Glutamatergic neuron (in vitro differentiated cells): ENCODE measurements at places on chromosomes 2 and 18.
A peak's percentile ranks its signal among the peaks of the same experiment; 100 is the strongest.

DNA sequence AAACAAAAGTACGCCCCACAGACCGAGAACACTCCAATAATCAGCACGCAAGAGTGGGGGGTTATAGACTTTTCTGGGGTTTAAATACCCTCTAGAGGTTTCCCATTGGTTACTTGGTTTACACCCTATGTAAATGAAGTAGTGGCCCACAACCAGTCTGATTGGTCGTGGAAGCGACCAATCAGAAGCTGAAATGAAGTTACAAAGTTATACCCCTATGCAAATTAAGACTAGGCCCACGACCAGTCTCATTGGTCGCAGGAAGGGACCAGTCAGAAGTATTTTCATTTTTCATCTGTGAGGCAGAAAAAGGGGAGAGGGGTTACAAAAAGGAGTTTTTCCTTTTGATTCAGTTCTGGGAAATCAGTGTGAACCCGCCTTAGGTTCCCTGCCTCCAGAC is 55.3 kb upstream of the YWHAQ start:
- H3K36me3 ChIP-seq, result no peaks in the 10 kb centered on the region
- peaks cover 2% of the 10 kb centered on the region for H3K27me3 ChIP-seq
- H3K27ac ChIP-seq, result no peak overlapping the region
- peaks cover 3% of the 10 kb centered on the region for H3K4me1 ChIP-seq
- H3K4me3 ChIP-seq, result no peak overlapping the region

DNA sequence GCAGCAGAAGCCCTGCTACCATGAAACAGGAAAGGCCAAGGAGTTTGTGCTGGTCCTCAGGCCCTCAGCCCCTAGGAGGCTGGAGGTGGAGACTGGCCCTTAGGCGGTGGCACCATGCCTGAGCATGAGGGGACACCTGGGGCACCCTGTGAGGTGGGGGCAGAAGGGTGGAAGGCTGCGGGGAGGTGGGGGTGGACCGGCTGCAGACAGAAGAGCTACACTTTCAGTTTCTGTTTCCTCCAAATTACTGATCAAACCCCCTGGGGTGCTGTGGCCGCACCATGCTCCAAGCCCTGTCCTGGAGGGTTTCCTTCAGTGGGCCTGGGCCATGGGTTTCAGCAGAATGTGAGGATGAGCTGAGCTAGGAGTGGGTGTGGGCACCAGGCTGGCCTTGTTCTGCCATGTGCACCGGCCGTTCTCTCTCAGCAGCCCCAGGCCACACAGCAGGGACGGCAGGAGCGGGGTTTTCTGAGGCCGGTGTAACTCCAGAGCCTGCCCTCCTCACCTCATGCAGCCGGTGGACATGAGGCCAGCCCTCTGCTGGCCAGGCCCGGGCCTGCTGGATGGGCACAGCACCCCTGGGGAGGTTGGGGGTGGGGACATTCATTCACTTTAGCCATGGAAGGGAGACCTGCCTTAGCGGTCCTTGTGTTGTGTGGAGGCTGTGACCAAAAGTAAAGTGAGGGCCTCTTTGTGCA is 51.5 kb downstream of the PLEKHB2 start:
- peaks cover 2% of the 10 kb centered on the region for H3K4me1 ChIP-seq
- no peak overlapping the region for H3K27ac ChIP-seq
- DNase-seq, result no peak
- H3K36me3 ChIP-seq, result no peaks in the 10 kb centered on the region

GRCh38 chr2:59726228-59727120 is 827.0 kb downstream of the BCL11A start:
- no peak overlapping the region for H3K4me3 ChIP-seq
- DNase-seq, result no peak
- H3K27me3 ChIP-seq, result no peaks in the 10 kb centered on the region
- no peaks in the 10 kb centered on the region for H3K36me3 ChIP-seq
- H3K4me1 ChIP-seq, result no peaks in the 10 kb centered on the region

GRCh38 chr18:45785134-45785533 is 40.3 kb upstream of the SIGLEC15 start:
- no peak overlapping the region for H3K27ac ChIP-seq
- H3K4me1 ChIP-seq, result no peaks in the 10 kb centered on the region
- no peaks in the 10 kb centered on the region for H3K36me3 ChIP-seq
- H3K27me3 ChIP-seq, result no peaks in the 10 kb centered on the region

DNA sequence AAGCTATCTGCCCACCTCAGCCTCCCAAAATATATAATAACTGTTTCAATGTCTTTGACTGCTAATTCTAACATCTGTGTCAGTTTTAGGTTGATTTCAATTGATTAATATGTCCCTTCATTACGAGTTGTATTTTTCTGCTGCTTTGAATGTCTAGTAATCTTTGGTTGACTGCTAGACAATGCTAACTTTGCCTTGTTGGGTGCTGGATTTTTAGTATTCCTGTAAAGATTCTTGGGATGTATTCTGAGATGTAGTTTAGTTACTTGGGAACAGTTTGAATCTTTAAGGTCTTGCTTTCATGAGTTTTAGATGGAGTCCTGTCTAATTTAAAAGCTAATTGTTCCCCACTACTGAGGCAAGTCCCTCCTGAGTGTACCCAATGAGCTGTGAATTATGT is 114.4 kb downstream of the TFCP2L1 start:
- H3K36me3 ChIP-seq, result peaks cover 20% of the 10 kb centered on the region
- no peaks in the 10 kb centered on the region for H3K4me1 ChIP-seq
- peaks cover 1% of the 10 kb centered on the region for H3K27me3 ChIP-seq
- H3K4me3 ChIP-seq, result no peak overlapping the region

DNA sequence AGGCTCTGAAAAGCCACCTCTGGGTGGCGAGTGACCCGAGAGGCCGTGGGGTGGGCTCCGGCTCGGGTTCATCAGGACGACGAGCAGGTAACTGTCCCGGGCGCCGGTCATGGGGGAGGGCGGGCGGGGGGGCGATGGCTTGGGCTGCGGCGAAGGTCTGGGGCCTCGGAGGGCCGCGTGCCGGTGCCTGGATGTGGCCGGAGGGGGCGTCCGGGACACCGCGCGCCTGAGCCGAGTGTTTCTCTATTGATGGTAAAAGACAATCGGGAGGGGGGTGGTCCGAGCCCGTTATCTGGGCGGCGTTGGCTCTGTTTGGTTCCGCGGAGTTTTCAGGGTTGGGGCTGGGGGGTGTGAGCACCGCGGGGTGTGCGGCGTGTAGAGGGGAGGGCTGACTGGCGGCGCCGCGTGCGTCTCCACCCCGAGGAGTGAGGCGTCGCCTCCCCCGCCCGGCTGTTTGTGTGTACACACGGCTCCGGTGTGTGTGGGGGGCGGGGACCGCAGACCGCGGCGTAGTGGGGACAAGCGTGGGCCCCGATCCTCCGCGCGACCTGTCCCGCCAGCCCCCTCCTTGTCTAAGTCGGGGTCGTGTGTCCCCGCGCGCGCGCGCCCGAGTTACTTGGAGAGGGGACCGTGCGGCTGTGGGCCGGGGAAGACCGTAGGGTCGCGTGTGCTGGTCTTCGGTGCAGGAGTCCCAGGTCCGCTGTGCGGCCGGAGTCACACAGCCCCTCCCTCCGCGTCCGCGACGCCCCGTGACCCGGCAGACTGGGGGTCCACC is 1.6 kb downstream of the CTIF start:
- DNase-seq, result peak; percentile 82
- peaks cover 36% of the 10 kb centered on the region for H3K4me1 ChIP-seq
- H3K4me3 ChIP-seq, result peak overlapping the region; percentile 90
- peak overlapping the region; percentile 91 for H3K27ac ChIP-seq
- peaks cover 12% of the 10 kb centered on the region for H3K27me3 ChIP-seq
- H3K36me3 ChIP-seq, result no peaks in the 10 kb centered on the region

- H3K4me3 ChIP-seq, result no peak overlapping the region
- no peaks in the 10 kb centered on the region for H3K4me1 ChIP-seq
- H3K36me3 ChIP-seq, result peaks cover 13% of the 10 kb centered on the region
- no peak overlapping the region for H3K27ac ChIP-seq
- DNase-seq, result no peak
- H3K27me3 ChIP-seq, result peaks cover 4% of the 10 kb centered on the region
Measured at GRCh38 chr18:37270666-37271052, 294.9 kb downstream of the CELF4 start.

DNA sequence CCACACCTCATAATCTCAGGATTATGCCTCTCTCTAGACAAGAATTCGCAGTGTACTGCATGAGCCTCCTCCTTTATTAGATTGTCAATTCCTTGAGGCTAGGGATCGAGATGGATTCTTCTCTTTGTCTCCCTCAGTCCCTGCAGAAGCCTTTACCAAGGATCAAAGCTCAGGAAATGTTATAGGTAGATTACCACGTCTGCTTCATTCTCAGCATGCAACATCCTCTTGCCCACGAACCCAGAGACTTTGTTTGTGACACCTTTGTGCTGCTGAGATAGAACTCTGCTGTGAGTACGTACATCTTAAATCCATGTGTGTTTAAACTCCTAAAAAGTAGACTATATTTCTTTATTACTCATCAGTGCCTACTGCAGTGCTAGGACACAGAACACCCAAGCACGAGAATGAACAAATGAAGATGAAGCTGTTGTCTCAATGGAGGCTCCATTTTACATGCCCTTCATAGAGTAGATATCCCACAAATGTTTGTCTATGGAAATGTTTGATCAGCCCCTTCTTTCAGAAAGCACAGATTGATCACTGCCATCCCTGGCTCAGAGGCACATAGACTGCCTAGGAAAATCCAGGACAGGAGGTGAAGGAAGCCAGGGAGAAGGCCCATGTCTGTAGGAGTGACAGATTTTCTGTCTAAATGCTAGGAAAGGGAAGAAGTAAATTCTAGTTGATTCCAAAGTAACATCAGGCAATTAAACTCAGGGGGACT is 98.8 kb upstream of the KLHL29 start:
- DNase-seq, result no peak
- H3K36me3 ChIP-seq, result no peaks in the 10 kb centered on the region
- no peaks in the 10 kb centered on the region for H3K4me1 ChIP-seq
- no peak overlapping the region for H3K4me3 ChIP-seq

- H3K4me1 ChIP-seq, result no peaks in the 10 kb centered on the region
- no peak for DNase-seq
- peaks cover 6% of the 10 kb centered on the region for H3K36me3 ChIP-seq
- H3K27ac ChIP-seq, result no peak overlapping the region
Measured at GRCh38 chr18:51171625-51172259, 25.7 kb downstream of the MEX3C start.

DNA sequence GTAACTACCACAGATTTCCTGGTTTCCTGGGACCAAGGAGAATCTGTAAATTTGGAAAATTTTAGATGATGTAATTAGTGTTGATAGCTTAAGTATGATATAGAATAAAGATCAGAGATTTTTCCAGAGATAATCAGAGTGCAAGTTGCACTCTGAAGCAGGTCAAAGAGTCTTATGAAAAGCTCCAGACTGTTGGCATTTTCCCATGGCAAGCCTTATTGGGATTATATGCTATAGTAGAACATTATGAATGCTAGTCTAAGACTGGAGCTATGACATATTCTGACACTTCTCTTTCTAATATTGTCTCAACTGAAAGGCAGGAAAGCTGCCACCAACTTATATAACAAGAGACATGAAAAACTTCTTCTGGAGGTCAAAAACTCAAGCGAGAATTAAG is 1638.3 kb upstream of the LRRTM1 start:
- H3K36me3 ChIP-seq, result no peaks in the 10 kb centered on the region
- no peak overlapping the region for H3K4me3 ChIP-seq
- H3K4me1 ChIP-seq, result no peaks in the 10 kb centered on the region
- H3K27ac ChIP-seq, result no peak overlapping the region
- H3K27me3 ChIP-seq, result no peaks in the 10 kb centered on the region
- DNase-seq, result no peak

DNA sequence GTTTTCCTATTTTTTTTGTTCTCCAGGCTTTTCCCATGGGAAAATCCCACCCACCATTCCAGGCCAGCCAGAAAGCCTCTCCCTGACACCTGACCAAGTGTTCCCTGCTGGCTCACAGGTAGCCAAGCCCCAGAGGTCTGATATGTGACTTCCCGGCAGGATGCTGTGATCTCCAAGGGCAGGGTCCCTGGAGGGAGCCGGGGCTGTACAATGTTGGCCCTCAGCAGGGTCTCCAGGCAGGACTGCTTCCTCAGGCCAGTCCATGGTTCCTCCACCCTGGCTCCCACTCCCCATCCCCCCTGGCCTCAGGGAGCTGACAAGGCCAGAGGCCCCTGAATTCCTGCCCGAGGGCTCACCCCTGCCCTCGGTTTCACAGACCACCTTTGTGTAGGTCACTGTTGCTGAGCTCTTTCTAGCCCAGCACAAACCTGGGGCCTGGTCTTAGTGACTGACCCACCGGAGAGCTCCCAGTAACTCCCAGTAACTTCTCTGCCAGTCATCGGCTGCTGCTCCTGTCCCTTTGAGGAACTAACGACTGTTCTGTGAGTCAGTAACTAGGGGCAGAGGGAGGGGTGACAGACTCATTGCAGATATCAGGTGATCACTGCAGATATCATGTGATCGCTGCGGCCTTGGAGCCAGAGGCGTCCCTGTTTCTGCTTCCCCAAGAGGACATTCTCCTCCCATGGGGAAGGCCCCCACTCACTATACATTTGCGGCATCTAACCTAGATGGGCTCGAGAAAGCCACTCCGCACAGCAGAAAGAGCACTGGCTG is 38.7 kb downstream of the SDC1 start:
- H3K4me3 ChIP-seq, result no peak overlapping the region
- peaks cover 10% of the 10 kb centered on the region for H3K4me1 ChIP-seq
- no peak overlapping the region for H3K27ac ChIP-seq
- DNase-seq, result no peak
- H3K27me3 ChIP-seq, result peaks cover 2% of the 10 kb centered on the region
